ENCODE measurements at places on chromosomes 11 and 22. TPM values are rescaled to one million over a fixed set of nuclear protein-coding genes. Genes with fewer than 3 reads are reported as not detected.

The HEPN1 gene
- total RNA-seq = not detected

The USH1C gene
- 0.71 TPM for total RNA-seq

The MN1 gene
- total RNA-seq = 3.0 TPM

The APOL5 gene
- total RNA-seq = not detected
